ENCODE measurements at places on chromosomes 1 and 21. TPM values are rescaled to one million over a fixed set of nuclear protein-coding genes. Genes with fewer than 3 reads are reported as not detected.
A peak's percentile ranks its signal among the peaks of the same experiment; 100 is the strongest.

- DNase-seq = peak; percentile 73
These were observed 13.4 kb upstream of the PIAS3 start for GRCh38 chr1:145871994-145872924.

IGFN1 gene
- 0.29 TPM for total RNA-seq

GRCh38 chr21:41317063-41317392, 427 bp downstream of the FAM3B start:
- no peak for DNase-seq

MX2 gene
- 0.57 TPM for total RNA-seq

DNA sequence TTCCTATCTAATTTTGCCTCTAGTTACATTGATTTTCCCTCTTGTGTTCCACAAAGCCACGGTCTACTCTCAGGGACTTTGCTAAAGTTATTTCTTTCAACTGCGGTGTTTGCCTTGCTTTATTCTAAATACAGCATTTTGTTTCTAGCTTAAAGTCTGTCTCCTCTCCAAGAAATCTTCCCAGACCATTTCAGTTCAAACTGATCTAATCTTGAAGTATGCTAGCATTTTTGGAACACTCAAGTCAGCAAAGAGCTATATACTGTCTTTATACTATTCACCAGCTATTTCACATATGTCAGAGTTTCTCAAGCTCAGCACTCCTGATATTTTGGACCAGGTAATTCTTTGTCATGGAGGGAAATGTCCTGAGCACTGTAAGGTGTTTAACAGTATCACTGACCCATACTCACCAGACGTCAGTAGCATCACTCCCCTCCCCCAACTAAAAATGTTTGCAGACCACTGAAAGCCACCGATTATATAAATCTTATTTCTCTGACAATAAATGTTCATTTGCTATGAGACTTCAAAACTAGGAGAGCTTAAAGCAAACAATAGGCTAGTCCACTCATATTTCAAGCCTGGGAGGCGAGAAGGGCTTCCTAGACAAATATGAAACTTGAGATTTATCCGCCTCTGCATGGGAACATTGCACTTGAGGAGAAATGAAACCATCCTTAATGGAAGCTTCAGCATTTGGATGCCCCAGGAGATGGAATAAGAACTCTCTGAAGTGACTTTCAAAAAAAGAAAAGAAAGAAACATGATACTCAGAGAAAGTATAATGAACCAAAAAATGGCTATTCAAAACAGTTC, 81.1 kb downstream of the KIAA0319L start:
- DNase-seq = peak; percentile 63

- DNase-seq = peak; percentile 53
These were observed 55.0 kb downstream of the ALG14 start for GRCh38 chr1:95017775-95018174.

AADACL3 gene
- not detected for total RNA-seq

All from myocyte (in vitro differentiated cells).